GM12892 (cell line): ENCODE measurements at places on chromosomes 7 and 10.
A peak's percentile ranks its signal among the peaks of the same experiment; 100 is the strongest.

DNA sequence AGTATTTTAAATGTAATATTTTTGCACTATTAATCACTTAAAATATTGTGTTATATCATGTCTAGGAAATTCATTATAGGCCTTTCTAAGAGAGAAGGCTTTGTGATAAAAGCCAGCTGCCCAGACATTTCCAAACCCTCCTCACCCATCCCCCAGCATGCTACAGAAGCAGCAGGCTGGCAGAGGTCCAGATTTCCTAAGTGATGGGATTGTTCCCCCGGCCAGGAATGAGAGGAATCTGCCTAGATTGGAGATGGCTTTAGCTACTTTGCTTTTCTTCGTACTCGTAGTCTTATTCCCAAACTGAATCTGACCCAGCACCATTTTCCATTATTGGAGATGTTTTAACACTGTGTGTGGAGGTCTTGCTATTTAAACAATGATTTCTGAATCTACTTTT, 29.4 kb downstream of the CDK14 start:
- no peak for DNase-seq

DNA sequence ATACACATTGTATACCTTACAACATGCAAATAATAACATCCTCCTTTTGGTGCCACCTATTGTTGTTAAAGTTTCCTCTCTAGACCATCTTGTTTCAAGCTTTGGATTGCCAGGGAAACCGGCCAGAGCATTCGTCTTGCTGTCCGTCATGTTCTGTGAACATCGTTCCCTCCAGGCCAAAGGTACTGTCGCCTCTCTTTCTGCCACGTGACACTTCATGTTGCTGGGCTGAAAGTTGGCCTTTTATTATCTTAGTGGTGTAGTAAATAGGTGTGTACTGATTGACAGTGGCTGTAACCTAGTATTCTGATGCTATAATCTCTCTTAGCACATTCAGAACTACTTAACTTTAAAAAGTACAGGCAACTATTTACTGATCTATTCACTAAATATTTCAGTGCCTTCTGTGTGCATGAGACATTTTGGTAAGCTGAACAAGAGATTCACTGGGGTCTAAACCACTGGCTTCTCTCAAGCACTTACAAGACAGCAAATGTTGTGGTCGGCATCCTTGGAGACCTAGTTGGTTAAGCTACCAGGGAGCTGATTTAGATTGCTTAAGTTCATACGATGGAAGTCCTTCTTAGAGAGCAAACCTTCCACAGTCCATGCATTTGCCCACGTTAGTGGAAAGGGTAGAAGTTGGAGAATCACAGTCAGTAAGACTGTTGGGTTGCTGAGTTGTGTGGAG, 52.4 kb downstream of the SHH start:
- no peak for DNase-seq

GRCh38 chr10:129483430-129484010, 16.5 kb downstream of the MGMT start:
- no peak for DNase-seq

- DNase-seq: no peak
Measured at GRCh38 chr7:112529521-112529920, 48.7 kb downstream of the LSMEM1 start.

DNA sequence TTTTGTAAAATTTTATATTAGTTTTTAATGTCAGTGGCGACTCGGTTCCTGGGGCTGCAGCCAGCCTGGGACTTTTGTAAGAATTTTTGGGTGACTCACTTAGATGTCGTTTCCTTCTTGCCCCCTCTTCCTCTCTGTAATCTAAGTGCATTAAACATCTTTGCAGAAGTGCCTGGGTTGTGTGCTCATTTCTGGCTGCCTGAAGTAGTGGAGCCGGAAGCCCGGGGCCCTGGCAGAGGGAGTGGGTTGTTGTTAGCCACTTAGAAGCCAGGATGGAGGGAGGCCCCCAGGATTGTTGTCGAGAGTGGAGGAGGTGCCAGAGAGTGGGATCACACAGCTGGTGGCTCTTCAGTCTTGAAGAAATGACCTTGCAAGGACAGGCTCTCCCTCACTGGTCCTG, 11.0 kb upstream of the TRIM8 start:
- no peak for DNase-seq

- no peak for DNase-seq
Measured at GRCh38 chr7:2814946-2815874, 28.9 kb downstream of the GNA12 start.

GRCh38 chr7:110502888-110503465, 588.0 kb upstream of the LRRN3 start:
- no peak for DNase-seq

GRCh38 chr10:75209921-75210281, 695 bp upstream of the VDAC2 start:
- DNase-seq: peak; percentile 56

DNA sequence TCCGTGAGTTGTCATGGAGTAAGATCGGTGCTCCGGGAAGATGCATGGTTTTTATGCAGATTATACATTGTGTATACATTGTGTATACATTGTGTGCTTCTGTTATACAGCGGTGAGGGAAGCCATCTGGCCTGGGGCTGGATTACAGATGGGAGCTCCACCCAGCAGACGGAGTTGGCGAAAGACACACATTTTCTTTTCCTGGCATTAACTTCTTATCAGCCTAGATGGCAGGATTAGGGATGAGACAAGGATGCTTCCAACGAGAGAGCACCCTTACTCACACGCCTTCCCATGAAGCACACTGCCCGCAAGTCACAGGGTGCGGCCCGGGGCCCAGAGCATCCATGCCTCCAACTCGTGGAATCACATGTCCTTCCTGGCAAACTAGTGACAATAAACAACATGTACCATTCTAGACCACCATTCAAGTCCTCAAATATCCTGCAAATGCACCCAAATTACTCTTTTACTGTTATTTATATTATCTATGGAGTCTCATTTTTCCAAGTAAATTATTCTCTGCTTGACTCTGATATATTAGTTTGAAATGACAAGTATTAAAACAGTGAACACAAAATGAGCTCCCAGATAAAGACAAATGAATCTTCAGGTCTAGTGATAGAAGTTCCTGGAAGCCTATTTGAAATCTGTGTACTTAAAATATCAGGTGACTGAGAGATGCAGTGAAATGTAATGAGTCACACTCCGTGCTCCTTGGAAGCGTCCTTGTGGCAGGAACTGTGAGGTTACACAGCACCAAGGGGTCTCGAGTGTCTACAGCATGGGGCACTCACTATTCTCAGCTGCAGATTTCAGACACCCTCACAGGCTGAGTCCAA, 29.8 kb upstream of the PPP2R2D start:
- no peak for DNase-seq

DNA sequence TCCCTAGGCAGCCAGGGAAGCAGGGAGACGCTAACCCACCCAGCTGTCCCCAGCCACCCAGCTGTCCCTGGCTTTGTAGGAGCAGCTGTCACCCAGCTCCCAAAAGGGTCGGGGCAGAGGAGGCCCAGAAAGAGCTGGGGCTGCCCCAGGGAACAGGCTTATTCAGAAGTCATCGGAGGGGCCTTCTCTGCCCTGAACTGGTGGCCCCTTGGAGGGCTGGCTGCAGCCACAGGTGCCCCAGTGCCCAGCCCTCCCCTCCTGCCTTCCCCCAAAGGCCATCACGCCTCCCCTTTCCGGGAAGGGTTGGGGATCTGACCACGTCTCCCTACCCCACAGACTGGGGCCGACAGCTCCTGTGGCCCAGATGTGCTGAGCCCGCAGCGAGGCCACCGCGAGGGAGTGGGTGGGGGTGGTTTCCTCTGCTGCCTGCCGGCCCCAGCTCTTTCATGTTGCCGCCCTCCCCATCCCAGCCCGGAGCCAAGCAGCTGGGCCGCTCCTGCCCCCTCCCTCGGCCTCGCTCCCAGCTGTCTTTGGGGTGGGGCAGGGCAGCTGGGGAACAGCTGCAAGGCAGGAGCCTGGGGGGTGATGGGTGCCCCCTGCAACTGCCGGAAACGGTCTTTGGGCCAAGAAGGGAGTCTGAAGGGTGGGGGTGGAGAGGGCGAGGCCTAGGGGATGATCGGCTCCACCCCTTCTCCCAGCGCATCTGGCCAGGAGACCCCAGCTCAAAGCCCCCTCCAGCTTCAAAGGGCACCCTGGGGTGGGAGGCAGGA, 16.8 kb downstream of the TRIM8 start:
- DNase-seq: peak; percentile 94

- no peak for DNase-seq
Measured at GRCh38 chr10:44787480-44788075, 123.6 kb upstream of the TMEM72 start.
